ENCODE measurements at places on chromosomes 1 and 21.

GRCh38 chr1:81157686-81158085, 643.0 kb upstream of the ADGRL2 start:
- DNase-seq = no peak

DNA sequence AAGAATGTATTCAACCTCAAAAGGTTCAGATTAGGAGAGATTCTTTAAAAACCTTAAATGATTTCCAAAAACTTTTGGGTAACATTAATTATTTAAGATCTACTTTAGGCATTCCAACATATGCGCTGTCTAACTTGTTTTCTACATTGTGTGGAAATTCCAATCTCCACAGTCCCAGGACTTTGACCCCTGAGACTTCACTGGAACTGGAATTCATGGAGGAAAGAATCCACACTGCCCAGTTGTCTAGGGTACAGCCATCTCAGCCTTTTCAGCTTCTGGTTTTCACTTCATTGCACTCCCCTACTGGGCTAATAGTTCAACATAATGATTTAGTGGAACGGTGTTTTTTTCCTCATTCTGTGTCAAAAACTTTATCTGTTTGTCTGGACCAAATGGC, 161.5 kb downstream of the IER5 start:
- DNase-seq = no peak

- DNase-seq = no peak
These were observed 2.6 kb upstream of the NADK start for GRCh38 chr1:1780598-1781525.

GRCh38 chr1:164625004-164625617, 66.1 kb downstream of the PBX1 start:
- no peak for DNase-seq

DNA sequence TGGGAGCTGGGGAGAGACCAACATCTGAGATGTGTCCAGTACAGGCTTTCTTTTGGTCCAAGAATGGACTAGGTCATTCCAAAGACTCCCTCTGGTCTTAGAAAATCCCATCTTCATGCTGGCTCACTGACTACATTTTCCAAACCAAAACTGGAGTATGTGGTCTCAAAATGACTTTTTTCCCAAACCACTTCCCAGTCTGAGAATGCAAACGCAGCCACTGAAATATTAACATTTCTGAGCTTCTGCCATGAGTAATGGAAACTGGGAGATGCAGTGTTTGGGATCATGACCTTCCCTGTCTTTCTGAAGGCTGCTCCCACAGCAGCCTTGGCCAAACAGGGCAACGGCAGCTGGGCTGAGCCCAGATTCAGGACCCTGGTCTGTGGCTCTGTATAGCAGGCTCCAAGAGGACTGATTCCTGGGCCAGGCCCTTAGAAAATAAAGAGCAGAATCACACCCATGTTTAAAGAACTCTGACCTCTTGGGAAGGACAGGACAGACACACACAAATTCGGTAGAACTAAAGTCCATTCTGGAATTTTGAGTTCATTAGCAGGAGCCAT, 62.1 kb upstream of the CNTN2 start:
- DNase-seq = no peak

DNA sequence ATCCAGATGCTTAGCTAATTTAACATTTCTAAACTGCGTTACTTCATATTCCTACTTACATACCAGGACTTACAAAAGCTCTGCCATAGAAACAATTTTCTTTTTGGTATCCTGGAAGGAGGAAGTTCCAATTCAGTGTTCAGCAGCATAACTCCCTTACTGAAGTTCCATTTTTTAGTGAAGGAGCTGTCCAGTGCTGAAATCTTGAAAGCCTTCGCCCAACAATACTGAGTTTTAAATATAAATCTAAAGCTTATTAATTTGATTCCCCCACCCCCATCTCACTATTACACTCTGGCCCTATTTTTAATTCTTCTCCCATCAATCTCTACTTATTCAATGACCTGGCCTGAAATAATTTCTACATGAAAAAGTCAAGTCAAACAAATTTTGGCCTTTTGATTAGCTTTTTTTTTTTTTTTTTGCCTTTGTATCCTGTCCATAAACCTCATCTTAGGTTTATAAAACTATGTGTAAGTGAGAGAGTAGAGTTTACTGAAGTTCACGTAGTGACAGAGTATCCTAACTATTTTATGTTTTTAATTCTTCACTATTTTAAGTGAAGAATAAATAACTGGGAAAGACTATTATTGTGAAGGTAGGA, 323.0 kb upstream of the PLD5 start:
- no peak for DNase-seq

DNA sequence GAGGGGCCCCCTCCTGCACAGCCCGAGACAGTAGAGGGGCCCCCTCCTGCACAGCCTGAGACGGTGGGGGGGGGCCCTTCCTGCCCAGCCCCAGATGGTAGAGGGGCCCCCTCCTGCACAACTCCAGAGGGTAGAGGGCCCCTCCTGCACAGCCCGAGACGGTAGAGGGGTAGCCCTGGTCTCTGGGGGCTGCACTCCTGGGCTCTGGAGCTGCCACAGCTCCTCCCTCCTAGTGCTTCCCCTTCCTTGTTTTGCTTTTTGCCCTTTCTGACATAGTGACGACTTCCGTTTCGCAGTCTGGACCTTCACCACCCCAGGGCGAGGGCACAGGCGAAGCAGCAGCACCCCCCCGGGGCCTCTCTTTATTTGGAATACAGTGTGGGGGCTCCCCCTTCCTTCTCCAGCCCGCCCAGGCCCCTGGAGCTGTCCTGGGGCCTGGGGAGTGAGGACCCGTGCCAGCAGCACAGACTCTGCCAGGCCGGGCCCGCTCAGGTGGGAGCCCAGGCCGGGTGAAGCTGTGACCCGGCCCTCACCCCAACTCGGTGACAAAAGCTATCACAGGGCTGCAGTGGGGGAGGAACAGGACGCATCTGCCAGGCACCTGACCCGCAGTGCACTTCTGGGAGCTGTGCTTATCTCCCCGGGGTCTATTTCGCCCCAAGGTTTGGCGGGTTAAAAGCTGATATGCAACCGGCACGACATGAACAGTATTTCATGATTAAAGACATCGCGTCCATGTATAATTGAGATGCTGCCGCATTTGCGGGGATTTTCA, 1.1 kb upstream of the PRXL2B start:
- DNase-seq = peak; percentile 54

GRCh38 chr1:24015221-24016210, 35.4 kb upstream of the SRSF10 start:
- no peak for DNase-seq

GRCh38 chr1:234698686-234699085, 88.7 kb upstream of the IRF2BP2 start:
- DNase-seq = no peak

DNA sequence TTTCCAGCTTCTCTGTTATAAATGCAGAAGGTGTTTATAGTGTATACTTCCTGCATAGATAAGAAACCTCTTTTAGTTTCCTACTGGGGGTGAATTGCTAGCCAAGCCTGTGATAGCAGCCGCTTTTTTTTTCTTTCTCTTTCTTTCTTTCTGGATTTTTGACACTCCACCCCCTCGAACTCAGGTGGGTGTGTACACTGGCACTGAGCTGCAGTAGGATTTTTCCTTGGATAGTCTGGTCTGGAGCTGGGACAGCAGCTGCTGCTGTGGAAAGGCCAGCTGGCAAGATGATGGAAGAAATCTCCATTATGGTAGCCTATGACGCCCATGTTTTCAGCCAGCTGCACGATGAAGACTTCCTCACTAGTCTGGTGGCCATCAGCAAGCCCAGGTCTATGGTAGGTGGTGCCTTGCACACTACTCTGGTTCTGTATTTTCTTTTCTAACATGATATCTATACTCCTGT, 122.5 kb upstream of the CACYBP start:
- DNase-seq = peak; percentile 62

DNA sequence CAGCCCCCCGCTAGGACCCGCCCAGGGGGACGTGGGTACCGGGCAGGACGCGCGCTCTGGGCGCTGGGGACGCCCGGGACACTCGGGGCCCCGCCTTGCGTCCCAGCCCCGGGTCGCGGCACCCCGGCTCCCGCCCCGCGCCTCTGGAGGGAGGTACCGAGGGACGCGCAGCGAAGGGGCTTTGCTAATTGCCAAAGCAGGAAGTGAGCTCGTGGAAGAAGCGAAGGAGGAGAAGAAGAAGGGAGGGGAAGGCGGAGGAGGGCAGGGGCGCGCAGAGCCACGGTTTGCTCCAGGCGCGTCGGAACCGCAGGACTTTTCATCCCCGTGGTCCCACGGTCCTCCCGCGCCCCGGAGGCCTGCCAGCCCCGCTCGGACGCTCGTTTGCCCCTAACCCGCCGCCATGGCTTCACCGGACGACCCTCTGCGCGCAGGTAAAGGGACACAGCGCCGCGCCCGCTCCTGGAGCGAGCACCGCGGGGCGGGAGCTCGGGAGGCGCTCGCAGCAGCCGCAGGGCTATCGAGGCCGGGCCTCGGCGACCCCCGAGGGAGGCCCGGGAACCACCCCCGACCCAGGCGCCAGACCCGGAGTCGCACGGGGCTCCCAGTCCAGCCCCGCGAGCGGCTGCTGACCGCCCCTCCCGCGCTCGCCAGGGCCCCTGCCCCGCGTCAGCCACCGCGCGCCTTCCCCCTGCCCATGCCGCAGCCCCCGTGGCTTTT, 1.3 kb downstream of the EDARADD start:
- no peak for DNase-seq

GRCh38 chr1:70005386-70006034, 199.9 kb downstream of the LRRC40 start:
- no peak for DNase-seq

GRCh38 chr1:117826119-117826518, 103.3 kb downstream of the GDAP2 start:
- no peak for DNase-seq

DNA sequence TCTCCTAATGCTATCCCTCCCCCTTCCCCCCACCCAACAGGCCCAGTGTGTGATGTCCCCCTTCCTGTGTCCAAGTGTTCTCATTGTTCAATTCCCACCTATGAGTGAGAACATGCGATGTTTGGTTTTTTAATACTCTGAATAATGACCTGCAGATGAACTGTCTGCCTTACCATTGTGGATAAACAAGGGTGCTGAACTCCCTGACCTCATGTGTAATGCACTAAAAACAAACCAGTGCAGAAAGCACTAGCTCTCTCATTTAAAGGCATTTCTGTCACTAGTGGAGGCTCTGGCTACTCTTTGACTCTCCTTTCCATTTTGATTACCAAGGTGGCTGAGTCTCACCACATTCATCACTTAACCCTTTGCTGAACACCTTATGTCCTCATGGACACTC, 23.1 kb upstream of the TRAF3IP3 start:
- DNase-seq = no peak

DNA sequence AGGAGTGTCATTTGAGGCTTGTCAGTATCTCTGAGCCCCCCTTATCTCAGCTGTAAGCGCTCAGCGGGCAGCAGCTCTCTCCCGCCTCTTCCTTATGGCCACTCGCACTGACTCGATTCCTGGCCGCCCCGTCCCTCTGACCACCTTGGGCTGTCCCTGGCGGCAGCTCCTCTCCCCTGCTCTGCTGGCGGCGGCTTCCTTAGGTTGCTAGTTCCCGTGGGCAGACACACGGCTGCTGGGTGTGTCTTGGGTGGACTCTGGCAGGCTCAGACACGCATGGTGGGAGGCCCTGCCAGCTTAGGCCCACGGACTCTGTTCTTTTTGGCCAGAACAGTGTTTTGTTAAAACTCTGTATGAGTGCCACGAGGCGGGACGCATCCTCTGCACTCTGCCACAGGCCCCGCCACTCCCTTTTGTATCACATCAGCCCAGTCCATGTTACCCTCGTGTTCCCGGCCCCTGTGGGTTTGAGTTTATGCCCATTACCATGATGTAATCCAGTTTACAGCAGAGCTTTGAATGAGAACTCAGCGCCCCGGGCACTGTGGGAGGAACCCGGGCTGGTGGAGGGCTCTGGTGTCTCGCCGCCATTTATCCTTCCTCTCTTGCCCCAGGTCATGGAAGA, 45.9 kb downstream of the COQ8A start:
- no peak for DNase-seq

GRCh38 chr1:76857138-76857537, 10.1 kb upstream of the ST6GALNAC5 start:
- no peak for DNase-seq

DNA sequence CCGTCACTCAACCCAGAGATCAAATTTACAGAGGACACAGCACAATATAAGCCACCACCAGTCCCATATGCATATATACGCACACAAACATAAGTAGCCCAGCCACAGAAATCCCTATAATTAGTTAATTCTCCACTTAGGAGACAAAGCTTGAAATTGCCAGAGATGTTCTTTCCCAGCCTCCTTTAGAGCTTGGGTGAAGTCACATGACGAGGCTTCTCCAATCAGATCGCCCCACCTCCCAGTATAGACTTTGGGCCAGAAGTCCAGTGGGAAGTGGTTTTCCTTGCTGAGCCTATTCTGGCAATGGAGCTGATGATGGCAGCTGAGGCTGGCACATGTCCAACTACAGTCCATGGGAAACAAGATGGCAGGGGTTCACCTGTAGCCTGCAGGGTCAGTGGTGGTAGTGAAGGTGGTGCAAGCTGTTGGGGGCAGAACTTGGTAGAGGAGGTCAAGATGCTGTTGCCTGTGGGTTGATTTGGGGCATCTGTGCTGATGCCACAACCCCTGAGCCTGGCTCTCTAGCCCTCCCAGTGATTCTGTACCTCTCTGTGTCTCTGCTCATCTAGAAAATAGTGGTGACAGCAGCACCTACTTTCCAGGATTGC, 535.9 kb downstream of the MATN1 start:
- no peak for DNase-seq

DNA sequence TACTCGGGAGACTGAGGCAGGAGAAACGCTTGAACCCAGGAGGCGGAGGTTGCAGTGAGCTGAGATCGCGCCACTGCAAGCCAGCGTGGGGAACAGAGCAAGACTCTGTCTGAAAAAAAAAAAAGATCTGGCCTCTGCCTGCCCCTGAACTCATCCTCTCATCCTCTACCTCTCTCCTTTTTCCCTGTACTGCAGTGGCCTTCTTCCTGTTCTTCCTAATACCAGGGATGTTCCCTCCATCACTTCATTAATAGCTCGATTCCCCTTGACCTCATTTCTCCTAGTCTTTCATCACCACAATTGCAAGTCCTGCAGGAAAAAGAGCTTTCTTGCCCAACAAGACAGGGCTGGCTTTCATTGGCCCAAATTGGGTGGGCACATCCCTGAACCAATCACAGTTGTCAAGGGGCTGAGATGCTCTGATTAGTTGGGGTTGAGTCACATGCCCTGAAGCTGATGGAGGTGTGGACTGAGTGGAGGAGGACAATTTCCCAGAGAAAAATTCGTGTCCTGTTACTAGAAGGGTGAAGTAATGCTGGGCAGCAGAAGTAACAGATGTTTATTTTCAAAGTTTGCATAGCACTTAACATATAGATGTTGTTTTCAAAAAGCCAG, 86.8 kb upstream of the PUM1 start:
- DNase-seq = no peak

- no peak for DNase-seq
These were observed 7.1 kb downstream of the FAM78B start for GRCh38 chr1:166159656-166160055.

DNA sequence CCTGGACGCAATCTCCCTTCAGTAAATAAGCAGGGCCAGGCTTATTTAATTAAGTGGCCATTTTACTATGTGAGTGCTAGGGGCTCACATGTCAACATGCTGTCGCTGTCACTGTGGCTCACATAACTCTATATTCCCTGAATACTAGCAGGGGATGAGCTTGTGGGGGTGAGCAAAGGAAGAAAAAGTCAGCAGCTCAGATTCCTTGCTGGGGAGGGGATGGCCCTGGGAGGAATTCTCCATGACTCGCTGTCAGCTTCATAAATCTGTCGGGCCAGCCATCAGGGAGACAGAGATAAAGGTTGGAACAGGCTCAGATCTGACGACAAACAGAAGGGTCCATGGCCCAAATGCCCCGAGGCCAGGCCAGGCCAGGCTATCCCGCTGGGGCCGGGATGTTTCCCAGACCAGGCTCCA, 26.0 kb upstream of the PLEKHG5 start:
- DNase-seq = no peak

Data from SHP77 (cell line).